ENCODE measurements at places on chromosomes 3 and 15.

- DNase-seq, result peak; percentile 20
Measured at GRCh38 chr3:138348754-138349739, 668 bp downstream of the MRAS start.

DNA sequence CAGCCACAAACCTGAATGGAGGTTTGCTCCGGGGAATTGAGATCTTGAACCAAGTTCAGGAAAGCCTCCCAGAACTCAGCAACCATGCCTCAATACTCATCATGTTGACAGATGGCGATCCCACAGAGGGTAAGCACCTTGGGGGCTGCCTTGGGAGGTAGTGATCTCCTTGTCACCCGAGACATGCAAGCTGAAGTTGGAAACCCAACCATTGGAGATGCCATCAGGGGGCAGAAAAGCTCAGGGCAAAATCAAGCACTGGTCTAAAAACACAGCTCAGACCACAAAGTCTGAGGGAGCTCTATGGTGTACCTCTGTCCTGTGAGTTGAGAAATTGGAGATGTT is 5.8 kb downstream of the ITIH1 start:
- no peak for DNase-seq

DNA sequence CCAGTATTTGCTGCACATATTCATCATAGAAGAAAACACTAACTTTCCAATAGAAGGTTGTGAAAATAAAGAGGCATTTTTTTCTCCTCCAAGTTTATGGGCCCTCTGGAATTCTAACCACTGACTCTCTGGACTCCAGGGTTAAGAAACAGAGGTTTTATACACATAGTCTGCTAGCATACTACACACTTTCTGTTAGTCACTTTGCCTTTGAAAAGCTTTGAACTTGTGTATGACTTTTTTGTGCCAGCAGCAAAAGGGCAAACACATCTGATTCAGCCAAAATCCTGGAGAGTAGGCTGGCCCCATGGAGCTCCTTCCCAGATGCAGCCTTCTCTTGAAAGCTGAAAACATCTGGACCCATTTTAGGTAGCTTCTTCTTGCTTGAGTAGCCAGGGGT is 6.2 kb downstream of the ZIC4 start:
- DNase-seq, result no peak

DNA sequence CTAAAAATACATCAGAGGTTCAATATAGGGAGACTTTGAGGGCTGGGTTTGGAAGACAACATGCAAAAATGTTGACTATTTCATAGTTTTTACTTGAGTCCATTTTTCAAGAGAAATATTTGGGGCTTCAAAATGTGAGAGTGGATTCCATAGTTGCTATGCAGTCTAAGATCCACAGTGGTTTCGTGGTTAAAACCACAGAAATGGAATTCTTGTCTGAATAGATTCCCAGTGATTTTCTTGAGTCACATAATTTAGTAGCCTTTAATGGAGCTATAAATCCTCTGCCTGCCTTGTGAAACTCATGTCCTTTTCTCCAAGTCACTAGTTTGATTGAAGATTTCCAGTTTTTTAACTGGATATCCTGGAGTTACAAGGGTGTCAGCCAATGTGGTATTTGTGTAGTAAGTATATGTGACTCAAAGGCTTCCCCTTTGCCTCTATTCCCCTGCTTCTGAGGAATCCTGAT is 94.7 kb upstream of the RBMS3 start:
- DNase-seq, result peak; percentile 100

- DNase-seq, result no peak
Measured at GRCh38 chr3:69686056-69686455, 53.2 kb upstream of the MITF start.
